Sigmoid colon (tissue), 7 donors: ENCODE measurements at places on chromosomes 5 and 9.

DNA sequence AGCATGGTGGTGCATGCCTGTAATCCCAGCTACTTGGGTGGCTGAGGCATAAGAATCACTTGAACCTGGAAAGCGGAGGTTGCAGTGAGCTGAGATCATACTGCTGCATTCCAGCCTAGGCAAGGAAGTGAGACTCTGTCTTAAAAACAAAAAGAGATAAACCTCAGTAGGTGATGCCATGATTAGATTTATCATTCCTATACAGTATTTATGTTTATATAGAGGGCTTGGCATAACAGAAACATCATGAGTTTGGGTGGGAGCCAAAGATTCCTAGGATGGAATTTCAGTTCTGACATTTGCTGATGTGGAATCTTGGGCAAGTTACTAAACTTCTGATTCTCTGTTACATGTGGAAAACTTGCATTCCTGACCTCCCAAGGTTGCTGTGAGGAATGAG is 22.3 kb downstream of the RFK start:
- no peaks in the 10 kb centered on the region for H3K36me3 ChIP-seq
- no peaks in the 10 kb centered on the region for H3K27me3 ChIP-seq
- H3K27ac ChIP-seq: no peak overlapping the region
- DNase-seq: no peak
- no peak overlapping the region for H3K4me3 ChIP-seq

DNA sequence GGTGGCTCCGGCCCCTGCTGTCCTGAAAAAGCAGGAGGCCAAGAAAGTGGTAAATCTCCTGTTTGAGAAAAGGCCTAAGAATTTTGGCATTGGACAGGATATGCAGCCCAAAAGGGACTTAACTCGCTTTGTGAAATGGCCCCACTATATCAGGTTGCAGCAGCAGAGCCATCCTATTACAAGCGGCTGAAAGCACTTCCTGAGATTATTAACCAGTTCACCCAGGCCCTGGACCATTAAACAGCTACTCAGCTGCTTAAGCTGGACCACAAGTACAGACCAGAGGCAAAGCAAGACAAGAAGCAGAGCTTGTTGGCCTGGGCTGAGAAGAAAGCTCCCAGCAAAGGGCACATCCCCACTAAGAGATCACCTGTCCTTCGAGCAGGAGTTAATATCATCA is 89.7 kb downstream of the MLLT3 start:
- DNase-seq: no peak
- no peak overlapping the region for H3K4me3 ChIP-seq
- no peaks in the 10 kb centered on the region for H3K36me3 ChIP-seq
- H3K4me1 ChIP-seq: peaks cover 8% of the 10 kb centered on the region

- DNase-seq: no peak
- H3K4me1 ChIP-seq: no peaks in the 10 kb centered on the region
- peaks cover 13% of the 10 kb centered on the region for H3K36me3 ChIP-seq
- H3K27me3 ChIP-seq: no peaks in the 10 kb centered on the region
These were observed 50.9 kb downstream of the OSTF1 start for GRCh38 chr9:75139201-75139600.

DNA sequence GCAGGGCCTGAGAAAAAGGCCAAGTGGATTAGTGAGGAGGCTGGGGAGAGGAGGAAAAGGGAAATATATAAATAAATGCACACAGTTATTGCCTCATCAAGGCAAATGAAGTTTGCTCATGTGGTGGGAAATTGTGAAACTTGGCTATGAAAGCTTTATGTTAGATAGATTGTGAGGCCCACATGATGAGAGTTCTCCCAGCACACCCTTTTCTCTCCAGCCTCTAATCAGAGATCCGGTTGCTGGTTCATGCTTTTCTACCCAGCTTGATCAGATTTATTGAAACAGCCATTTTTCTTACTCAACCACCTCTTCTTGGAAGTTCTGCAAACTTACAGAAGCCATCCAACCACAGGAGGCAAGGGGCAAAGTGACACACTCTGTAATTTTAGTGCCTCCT is 125.8 kb upstream of the KLF4 start:
- DNase-seq: no peak
- H3K36me3 ChIP-seq: no peaks in the 10 kb centered on the region
- peaks cover 1% of the 10 kb centered on the region for H3K4me1 ChIP-seq
- no peaks in the 10 kb centered on the region for H3K27me3 ChIP-seq
- no peak overlapping the region for H3K27ac ChIP-seq
- H3K4me3 ChIP-seq: no peak overlapping the region

GRCh38 chr9:16500386-16500785 is 370.1 kb downstream of the BNC2 start:
- no peaks in the 10 kb centered on the region for H3K27me3 ChIP-seq
- DNase-seq: no peak
- no peaks in the 10 kb centered on the region for H3K36me3 ChIP-seq
- H3K4me1 ChIP-seq: peaks cover 9% of the 10 kb centered on the region
- no peak overlapping the region for H3K4me3 ChIP-seq
- H3K27ac ChIP-seq: no peak overlapping the region

DNA sequence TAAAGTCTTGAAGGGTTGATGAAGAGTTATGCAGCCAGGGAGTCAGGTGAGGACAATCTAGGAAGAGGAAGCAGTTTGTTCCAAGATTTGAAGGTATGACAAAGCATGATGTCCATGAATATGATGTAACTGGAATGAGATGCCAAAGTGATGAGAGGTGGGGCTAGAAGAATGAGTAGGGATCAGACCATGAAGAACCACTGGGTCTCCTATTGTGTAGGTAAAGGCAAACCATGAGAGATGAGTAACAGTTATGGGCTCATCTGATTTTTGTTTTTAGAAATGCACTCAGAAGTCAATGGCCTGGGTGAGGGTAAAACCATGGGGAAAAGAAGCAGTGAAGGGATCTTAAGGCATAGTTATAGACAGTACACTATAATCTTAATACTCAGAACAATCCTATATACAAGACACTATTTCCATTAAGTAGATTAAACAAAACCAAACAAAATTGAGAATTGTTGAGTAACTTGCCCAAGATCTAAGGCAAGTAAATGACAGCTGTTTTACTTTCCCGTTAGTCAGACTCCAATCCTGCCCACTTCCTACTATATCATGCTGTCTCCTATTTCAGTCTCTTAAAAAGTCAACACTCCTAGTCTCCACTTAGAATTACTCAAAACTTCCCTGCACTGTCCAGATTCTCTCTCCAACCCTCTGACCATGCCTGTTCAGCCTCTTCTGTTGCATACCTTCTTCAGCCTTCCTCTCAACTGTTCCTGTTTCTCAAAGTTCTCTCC is 393.8 kb upstream of the MEF2C start:
- H3K36me3 ChIP-seq: no peaks in the 10 kb centered on the region
- H3K4me3 ChIP-seq: no peak overlapping the region
- DNase-seq: no peak
- H3K4me1 ChIP-seq: no peaks in the 10 kb centered on the region

DNA sequence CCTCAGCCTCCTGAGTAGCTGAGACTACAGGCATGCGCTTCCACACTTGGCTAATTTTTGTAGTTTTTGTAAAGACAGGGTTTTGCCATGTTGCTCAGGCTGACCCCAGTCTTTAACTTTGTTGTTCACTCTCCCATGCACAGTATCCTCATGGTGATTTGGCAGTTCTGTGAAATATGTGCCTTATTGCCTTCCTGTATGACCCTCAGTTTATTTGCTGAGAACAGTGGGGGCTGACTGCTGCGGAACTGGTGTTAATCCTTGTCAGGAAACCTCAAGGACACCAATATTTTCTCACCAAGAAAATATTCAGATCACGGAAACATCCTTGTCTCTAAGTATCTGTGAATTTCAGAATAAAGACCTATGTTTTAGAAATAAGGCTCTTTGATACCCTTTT is 287.8 kb downstream of the ARRDC3 start:
- H3K4me3 ChIP-seq: no peak overlapping the region
- H3K4me1 ChIP-seq: no peaks in the 10 kb centered on the region
- no peaks in the 10 kb centered on the region for H3K27me3 ChIP-seq
- no peak for DNase-seq
- H3K27ac ChIP-seq: no peak overlapping the region

GRCh38 chr5:171543148-171543815 is 123.8 kb downstream of the FGF18 start:
- no peak overlapping the region for H3K27ac ChIP-seq
- H3K4me1 ChIP-seq: no peaks in the 10 kb centered on the region
- no peaks in the 10 kb centered on the region for H3K36me3 ChIP-seq
- H3K4me3 ChIP-seq: no peak overlapping the region
- DNase-seq: no peak

- no peaks in the 10 kb centered on the region for H3K4me1 ChIP-seq
- peak overlapping the region; percentile 76 for H3K27ac ChIP-seq
- no peak for DNase-seq
- no peaks in the 10 kb centered on the region for H3K36me3 ChIP-seq
- peaks cover 23% of the 10 kb centered on the region for H3K27me3 ChIP-seq
These were observed 2.3 kb upstream of the EFNA5 start for GRCh38 chr5:107673039-107673367.
